Brain microvascular endothelial cell (primary cell): ENCODE measurements at places on chromosomes 13 and 19.

DNA sequence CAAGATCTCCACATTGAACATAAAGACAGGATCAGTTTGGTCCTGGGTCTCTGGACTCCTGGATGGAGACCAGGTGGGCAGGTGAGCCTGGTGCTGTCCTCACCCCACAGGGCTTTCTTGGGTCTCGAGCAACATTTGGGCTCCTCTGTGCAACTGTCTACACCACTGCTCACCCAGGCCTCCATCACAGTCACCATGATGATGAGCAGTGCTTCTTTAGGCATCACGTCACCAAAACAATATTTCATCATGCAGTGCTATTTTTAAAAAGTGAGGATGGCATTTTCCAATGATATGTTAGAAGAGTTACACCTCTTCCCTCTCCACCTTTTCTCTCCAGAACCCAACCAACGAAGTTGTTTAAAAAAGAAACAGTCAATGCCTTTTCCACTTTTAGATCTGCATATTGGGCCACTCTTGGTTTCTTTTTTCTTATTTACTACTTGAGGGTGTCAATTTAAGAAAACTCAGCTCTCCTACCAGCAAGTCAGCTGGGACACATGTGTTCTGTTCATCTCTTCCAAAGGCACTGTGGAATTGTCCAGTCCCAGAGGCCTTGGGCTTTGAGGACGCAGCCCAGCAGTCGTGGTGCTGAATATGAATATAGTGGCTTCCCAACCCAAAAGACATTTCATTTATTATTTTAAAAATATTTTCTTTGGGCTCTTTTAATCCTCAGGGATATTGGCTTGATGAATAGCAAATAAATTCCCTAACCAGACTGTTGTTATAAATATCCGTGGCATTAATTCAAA, 405.7 kb downstream of the KCNRG start:
- no peak for DNase-seq

- DNase-seq, result no peak
These were observed 5.7 kb upstream of the ZNF222 start for GRCh38 chr19:44019498-44019897.

GRCh38 chr19:43467730-43468129, 2.3 kb upstream of the LYPD3 start:
- DNase-seq, result peak; percentile 37

- no peak for DNase-seq
These were observed 228.8 kb downstream of the PCDH9 start for GRCh38 chr13:67001363-67001762.

DNA sequence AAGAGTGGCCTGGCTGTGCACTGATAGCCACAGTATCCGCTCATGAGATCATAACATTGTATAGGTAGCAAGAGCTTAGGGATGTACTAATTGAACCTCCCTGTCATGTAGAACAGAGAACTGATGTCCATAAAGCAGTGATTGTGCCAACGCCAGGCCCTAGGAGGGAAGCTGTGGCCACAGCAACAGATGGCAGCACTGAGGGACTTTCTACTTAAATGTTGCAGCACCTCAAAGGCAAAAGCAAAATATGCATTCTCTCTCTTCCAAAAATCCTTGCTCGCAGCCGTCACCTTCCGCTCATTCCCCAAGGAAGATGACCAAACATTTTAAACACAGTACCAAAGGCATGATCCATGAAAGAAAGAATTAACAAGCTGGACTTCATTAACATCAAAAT, 32.3 kb downstream of the COL4A1 start:
- DNase-seq, result no peak

DNA sequence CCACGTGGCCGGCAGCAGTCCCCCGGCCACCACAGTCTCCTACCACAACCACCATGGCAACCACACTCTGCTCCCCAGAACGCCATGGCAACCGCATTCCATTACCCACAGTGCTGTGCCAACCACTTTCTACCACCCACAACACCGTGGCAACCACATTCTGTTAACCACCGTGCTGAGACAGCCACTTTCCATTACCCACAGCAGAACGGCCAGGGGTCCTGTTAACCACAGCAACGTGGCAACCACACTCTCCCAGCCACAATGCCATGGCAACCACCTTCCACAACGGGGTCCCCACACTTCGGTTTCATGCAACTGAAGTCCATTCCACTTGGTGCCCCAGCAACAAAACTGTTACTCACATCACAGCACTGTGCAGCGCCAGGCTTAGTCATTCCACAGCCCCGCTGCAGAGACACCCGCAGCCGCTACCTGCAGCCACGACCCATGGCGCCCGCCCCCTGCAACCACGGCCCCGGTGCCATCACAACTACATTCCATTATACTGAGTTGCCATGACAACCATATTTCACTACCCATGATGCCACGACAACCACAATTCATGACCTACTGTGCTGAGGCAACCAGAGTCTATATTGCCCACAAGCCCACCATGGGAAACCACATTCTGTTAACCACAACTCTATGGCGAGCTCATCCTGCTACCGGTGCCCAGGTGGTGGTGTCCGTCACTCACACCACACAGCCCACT, 10.0 kb downstream of the DPF1 start:
- DNase-seq, result peak; percentile 69

DNA sequence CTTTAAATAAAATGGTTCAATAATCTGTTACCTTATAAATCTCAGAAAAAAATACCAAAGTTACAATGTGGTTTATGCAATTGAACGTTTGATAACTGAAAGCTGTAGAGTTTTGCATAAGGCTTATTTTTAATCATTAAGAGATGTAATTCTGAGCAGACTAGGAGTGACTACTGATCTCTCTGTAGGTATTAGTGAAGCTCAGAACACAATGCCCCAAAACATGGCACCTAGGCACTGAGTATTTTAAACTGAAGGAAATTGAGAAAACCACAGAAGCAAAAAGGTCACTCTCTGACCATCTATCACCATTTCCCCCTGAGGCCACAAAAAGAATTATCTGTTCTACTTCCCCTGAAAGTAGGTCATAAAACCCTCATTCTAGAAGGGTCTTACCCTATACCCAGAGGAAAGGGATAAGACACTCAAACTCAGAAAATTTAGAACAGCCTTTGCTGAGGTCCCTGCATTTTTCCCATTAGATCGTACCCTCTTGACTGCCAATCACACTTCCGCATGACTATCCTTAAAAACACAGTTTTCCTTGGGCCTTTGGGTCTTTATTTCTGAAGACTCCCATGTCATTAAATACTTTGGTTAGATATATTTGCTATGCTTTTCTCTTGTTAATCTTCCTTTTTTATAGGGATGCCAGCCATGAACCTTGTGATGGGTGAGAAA, 158.1 kb downstream of the PCDH9 start:
- DNase-seq, result no peak

DNA sequence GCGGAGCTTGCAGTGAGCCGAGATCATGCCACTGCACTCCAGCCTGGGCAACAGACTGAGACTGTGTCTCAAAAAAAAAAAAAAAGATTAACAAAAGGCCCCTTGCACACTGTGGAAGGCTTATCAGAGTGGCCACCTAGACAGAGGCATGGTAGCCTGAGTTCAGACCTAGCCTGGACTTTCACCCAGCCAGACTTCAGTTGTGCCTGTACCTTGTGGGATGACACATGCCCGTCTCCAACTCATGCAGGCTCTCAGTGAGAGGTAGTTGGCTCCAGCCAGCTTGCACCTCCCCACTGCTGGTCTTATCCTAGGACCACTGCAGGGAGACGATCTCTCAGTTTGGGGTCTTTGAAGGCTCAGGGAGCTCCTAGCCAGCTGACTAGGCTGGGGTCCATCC, 52.2 kb downstream of the GATAD2A start:
- DNase-seq, result no peak

DNA sequence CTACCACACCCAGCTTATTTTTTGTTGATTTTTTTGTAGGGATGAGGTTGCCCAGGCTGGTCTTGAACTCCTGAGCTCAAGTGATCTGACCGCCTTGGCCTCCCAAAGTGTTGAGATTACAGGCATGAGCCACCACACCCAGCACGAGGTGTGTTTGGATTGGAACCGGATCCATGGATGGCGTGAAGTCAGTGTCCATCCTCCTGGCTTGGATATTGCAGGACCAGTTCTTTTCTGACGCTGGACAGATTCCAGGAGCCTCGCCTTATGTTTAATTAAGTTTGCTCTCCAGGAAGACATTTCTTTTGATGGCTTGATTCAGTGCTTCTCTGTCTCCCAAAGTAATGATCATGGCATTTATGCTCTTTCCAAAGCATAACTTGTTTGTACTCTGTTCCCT, 14.4 kb upstream of the RFXAP start:
- DNase-seq, result no peak

- DNase-seq, result no peak
These were observed 121.2 kb downstream of the PDS5B start for GRCh38 chr13:32707471-32707870.

DNA sequence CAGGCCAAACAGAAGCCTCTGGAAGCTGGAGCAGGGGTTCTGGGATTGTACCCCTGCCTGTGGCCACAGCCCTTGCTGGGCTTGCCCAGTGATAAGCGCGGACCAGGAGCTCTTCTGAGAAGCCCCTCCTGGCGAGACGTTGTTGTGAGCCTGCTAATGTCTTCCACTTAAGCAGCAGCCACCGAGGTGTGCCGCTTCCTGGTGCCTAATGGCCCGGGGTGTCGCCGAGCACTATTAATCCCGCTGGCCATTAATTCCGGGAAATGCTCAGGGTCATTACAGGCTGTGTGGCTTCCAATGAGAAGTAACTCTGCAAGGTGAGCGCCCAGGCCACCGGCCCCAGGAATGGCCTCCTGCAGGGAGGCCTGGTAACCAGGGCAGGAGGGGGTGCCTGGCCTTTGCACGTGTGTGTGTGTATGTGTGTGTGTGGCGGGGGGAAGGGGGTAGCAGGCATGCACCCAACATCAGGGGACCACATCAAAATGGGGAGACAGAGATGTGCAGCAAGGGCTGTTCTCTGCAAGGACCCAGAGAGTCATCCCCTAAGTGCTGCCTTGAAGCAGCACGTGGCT, 175.0 kb downstream of the URI1 start:
- no peak for DNase-seq

- peak; percentile 25 for DNase-seq
These were observed 62.6 kb downstream of the LACC1 start for GRCh38 chr13:43942286-43942685.

- DNase-seq, result no peak
These were observed 27.0 kb downstream of the TNFSF11 start for GRCh38 chr13:42600943-42601342.

DNA sequence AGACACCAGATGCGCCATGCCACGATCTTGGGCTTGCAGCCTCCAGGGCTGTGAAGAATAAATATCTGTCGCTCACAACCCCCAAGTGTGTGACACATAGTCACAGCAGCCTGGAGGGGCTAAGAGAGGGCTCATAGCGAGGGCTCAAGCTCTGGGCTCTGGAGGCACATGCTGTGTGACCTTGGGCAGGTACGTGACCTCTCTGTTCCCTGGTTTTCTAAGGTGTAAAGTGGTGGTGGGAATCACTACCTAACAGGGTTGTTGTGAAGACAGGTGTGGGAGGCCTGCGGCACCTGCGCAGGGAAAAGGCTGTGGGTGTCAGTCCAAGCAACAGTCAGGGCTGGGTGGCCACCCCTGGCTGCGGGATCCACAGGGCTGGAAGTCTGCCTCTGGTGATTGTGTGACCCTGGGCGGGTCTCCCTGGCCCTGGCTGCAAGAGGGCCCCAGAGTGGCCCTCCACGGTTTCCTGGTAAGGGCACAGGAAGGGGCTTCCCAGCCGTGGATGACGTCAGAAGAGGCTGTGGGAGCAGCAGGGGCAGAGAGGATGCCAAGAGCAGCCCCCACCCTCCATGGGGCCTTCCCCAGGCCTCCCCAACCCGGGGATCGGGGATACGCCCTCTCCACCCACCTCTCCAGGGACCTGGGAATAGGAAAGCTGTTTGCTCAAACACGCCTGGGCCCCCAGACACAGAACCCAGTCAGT, 218.8 kb upstream of the SGCG start:
- no peak for DNase-seq

- peak; percentile 83 for DNase-seq
These were observed 86.2 kb downstream of the IRS2 start for GRCh38 chr13:109700176-109700575.

GRCh38 chr19:51458899-51459505, 748 bp upstream of the SIGLEC8 start:
- DNase-seq, result no peak

DNA sequence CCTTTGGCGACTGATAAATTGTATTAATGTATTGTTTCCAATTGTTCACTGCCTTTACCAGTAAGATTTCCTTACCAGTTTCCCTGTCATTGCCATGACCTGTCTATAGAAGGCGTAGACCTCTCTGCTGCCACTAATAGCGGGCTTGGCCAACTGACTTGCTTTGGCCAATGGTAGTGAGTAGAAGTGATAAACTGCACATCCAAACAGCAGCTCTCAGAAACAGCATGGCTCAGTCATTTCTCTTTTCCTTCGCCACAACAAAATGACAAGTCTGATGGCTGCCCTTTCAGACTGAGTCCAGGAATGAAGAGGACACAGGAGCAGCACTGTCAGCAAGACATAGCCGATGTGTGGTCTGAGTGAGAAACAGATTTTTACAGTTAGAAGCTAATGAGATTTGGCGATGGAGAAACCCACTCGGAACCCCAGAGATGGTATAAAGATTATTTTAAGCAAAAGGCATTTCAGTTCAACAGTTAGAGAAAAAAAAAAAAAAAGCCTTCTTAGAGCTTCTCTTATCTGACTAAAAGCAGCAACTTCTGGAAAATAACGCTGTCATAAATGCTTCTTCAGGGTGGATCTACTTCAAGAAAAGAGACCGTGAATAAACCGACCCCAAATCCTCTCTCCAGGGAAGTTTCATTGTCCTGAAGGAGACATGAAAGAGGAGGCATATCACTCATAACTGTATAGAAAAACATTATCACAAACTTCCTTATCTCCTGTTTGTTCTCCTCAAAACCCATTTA, 42.0 kb upstream of the TM9SF2 start:
- DNase-seq, result no peak

DNA sequence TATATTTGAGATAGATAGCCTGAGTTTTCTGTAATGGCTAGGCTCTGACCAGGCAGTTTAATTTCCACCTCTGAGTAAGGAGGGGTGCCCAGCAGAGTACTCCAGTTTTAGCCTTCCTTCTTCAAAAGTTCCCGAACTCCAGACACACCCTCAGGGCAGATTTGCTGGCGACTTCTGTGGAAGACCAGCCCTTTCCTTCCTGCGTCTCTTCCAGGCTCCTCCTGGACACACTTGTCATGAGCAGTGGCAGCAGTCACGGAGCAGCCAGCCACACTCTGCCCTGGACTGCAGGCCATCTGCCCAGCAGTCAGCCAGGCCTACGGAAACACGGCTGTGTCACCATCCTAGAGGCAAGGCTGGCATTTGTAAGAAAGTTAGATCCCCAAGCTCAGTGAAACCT, 6.6 kb upstream of the FLT1 start:
- no peak for DNase-seq
